ENCODE measurements at places on chromosomes 4 and X. TPM values are rescaled to one million over a fixed set of nuclear protein-coding genes. Genes with fewer than 3 reads are reported as not detected.

HPGDS gene
- 5.5 TPM for total RNA-seq

HTN3 gene
- not detected for total RNA-seq

NMU gene
- total RNA-seq: not detected

TMEM47 gene
- total RNA-seq: 172 TPM

PHOX2B gene
- total RNA-seq: 0.66 TPM

MAOB gene
- total RNA-seq: 43.2 TPM

C4orf51 gene
- not detected for total RNA-seq

MXRA5 gene
- total RNA-seq: 1.3 TPM

HERC6 gene
- total RNA-seq: 3.8 TPM

EGF gene
- 2.7 TPM for total RNA-seq

NR0B1 gene
- not detected for total RNA-seq

SAGE1 gene
- not detected for total RNA-seq

GPR101 gene
- not detected for total RNA-seq

XAGE1A gene
- total RNA-seq: not detected

TRIM75 gene
- total RNA-seq: not detected

RHOXF1 gene
- not detected for total RNA-seq

RIPPLY1 gene
- not detected for total RNA-seq

KIF4A gene
- total RNA-seq: 0.33 TPM

CLGN gene
- 2.8 TPM for total RNA-seq

KLKB1 gene
- 0.83 TPM for total RNA-seq

VSIG1 gene
- not detected for total RNA-seq

ZCCHC12 gene
- total RNA-seq: 0.45 TPM

ANKRD50 gene
- total RNA-seq: 17.4 TPM

FTSJ1 gene
- 45.5 TPM for total RNA-seq

EDNRA gene
- 8.0 TPM for total RNA-seq

FAM13A gene
- total RNA-seq: 22.4 TPM

NHS gene
- total RNA-seq: 5.0 TPM

MAGEB16 gene
- not detected for total RNA-seq

ARMCX1 gene
- total RNA-seq: 35.3 TPM

USP17L18 gene
- total RNA-seq: not detected

ASMT gene
- total RNA-seq: not detected

ANOS1 gene
- 2.0 TPM for total RNA-seq

MAGEA1 gene
- not detected for total RNA-seq

NHSL2 gene
- total RNA-seq: 14.6 TPM

NXF3 gene
- total RNA-seq: 0.91 TPM

RBM10 gene
- 25.3 TPM for total RNA-seq
